ENCODE measurements at places on chromosomes 2 and 18.

GRCh38 chr2:101710471-101711318, 13.2 kb downstream of the MAP4K4 start:
- no peak for DNase-seq

DNA sequence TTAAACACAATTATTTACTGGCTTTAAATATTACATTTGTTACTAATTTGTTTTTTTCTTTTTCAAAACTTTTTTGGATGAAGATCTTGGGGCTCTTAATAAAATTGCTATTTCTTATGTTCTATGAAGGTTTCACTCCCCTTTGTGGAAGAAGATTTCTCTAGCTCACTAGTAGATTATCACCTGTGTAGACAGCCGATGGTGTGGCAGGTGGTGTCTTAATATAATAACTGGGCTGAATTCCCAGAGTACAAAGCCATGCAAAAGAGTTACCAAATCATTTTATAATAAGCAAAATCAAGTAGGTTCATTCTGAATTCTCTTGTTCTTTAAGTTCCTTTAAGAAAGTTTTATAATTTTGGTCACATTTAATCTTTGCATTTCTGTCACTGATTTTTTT, 233.7 kb downstream of the CCDC102B start:
- no peak for DNase-seq

GRCh38 chr18:31546476-31546875, 45.2 kb upstream of the TTR start:
- DNase-seq = no peak

DNA sequence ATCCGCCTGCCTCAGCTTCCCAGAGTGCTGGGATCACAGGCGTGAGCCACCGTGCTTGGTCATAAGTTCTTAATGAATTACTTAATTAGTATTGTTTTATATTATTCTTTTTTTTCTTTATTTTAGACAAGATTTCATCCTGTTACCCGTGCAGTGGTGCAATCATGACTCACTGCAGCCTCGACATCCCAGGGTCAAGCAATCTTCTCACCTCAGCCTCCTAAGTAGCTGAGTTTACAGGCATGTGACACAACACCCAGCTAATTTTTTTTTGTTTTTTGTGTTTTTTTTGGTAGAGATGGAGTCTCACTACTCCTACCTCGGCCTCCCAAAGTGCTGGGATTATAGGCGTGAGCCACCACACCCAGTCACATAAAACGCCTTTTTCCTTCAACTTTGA, 17.3 kb downstream of the C2orf42 start:
- no peak for DNase-seq

DNA sequence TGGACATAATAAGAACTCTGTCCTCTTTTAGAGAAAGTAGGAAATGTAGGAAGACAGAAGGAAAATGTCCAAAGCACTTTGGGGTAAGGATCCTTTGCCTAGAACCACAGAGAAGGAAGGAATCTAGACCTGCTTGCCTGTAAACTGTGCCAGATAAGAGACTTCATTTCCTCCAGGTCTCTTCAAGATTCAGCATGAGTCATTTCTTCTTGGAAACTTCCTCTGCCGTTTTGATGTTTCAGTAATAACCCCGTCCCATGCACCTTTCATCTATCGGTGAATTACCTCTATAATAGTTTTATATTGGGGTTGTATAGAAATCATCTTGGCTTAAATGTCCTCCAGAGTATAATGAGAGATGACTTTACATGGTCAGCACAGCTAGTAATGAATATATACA, 63.2 kb upstream of the LRATD1 start:
- DNase-seq = no peak
